ENCODE measurements at places on chromosomes 2 and 18.

DNA sequence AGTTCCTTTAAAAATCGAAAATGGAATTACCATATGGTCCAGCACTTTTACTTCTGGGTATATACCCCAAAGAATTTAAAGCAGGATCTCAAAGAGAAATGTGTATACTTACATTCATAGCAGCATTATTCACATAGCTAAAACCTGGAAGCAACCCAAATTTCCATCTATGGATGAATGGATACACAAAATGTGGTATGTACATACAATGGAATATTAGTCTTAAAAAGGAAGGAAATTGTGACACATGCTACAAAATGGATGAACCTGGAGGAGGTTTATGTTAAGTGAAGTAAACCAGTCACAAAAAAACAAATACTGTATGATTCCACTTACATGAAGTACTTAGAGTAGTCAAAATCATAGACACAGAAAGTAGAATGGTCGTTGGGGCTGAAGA is 147.9 kb upstream of the LTBP1 start:
- DNase-seq: no peak

- DNase-seq: no peak
Measured at GRCh38 chr2:101435001-101435862, 39.7 kb downstream of the RFX8 start.

GRCh38 chr2:173218326-173219056 is 136.2 kb upstream of the CDCA7 start:
- DNase-seq: no peak

DNA sequence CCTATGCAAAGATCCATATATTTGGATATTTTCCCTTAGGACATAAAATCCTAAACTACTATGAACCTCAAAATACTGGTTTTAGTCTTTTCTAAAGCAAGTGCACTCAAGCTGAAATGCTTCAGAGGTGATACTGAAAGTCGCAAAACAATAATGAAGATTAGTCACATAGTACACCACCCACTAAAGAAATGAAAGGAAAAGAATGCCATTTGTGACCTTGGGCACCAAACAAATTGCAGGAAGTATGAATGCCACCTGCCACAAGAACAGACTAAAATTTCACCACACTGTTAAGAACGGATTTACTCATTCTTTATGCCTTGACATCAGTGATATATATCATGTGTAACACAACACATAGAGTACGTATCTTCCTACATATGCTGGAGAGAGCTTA is 161.5 kb downstream of the ZNF521 start:
- DNase-seq: no peak

GRCh38 chr2:74873012-74873665 is 39.2 kb downstream of the HK2 start:
- no peak for DNase-seq

DNA sequence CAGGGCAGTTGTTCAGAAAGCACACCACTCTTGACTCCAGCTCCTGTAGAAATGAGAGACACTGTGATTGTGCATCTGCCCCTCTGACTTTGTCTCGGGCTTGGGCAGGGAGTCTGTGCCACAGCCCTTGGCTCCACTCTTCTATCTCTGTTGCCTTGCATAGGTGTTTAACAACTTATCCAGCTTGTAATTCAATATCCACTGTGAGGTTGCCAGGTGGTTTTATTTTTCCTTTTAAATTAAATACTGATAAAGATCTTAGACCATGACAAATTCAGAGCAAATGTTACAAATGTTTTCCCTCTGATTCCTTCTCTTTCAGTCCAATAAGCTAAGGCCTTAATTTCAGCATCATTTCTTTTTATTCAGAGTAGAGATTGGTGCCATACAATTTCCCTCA is 421.7 kb downstream of the STK39 start:
- no peak for DNase-seq

GRCh38 chr2:33216508-33217182 is 259.8 kb upstream of the RASGRP3 start:
- DNase-seq: no peak

GRCh38 chr2:36561237-36561944 is 36.6 kb downstream of the FEZ2 start:
- DNase-seq: no peak
